WTC11 (cell line): ENCODE measurements at places on chromosomes 16 and 17. TPM values are rescaled to one million over a fixed set of nuclear protein-coding genes. Genes with fewer than 3 reads are reported as not detected.

The CRYM gene
- 12.7 to 14.9 TPM (median 12.9 TPM) in 3 replicates for total RNA-seq

DNA sequence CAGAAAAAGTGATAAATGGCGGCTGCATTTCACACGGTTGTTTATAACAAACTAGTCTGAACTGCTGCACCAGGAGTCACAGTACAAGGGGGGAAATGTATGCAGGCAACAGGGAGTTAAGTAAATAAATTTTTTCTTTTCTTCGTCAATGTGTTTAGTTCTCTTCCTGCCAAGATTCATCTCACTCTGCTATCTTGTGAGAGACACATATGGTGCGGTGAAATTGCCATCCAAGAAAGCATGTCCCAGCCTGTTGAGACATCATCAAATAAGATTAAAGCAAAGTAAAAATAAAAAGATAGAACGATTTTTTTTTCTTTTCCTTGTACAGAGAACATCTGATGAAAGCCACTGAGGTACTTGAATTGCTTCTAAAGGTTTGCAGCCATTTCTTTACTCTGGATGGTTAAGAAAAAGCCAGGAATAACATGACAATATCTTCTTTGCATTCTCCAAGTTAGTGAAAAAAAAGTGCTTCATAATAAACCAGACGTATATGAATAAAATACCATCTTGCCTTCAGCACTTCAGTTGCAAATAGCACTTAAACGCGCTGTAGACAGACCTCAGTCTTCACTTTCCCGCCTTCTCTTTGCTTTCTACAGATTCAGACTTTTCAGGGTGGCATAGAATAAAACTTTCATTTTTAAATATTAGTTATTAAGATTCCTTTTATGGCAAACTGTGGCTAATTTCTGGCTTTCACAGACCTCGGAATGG lies 506.2 kb upstream of the ZFHX3 start:
- DNase-seq = no peak

DNA sequence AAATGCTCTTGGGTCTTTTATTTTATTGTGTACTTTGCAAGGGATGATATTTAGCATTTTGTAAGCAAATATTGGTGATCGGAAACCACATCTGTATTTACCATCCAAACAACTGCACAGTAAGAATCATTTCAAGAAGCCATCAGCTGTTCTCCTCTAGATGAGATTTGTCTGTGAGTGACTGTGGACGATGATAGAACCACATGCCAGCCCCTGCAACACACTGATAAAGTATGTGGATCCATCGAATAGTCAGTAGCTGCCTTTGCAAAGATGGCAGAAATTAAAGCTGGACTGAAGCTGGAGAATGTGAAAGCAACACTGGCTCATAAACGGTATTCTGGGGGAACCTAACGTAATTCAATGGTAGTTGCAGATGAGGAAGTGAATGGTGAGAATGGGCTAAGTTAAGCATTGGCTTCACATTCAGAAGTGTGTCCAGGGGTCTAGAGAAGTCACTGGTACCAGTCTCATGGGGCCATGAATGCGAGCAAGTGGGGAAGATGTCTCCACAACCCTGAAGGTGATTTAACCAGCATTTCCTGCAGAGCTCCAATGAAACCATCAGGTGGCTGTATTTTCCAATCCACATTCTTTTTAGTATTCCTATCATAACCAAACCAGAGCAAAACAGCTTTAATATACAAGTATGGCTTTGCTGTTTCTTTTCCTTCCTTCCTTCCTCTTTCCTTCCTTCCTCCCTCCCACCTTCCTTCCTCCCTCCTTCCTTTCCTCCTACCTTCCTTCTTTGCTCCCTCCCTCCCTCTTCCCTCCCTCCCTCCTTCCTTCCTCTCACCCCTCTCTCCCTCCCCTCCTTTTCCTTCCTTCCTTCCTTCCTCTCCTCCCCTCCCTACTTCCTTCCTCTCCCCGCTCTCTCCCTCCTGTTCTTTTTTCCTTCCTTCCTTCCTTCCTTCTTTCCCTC lies 169.4 kb downstream of the ABCA8 start:
- no peak for DNase-seq

- no peak for DNase-seq
Observed at GRCh38 chr16:20740007-20740883, 1.4 kb downstream of the THUMPD1 start.

DNA sequence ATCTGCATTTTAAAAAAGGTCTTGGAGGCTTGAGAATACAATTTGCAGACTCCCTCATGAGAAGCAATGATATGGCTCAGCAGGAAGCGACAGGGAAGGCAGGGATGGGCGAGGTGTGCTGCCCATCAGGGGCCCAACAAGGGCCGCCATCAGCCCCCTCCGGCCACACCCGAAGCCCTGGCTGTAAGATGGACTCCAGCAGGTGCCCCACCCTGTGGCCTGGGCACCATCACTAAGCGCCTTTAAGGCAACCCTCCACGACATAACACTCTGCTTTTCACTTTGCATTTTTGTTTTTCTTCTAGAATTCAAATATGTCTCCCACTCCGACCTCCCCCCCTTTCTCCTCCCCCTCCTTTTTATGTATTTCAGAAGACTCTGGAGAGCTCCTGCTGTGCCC lies 52.2 kb upstream of the RCVRN start:
- no peak for DNase-seq

The CTRB1 gene
- total RNA-seq = 3.9 to 5.7 TPM (median 5.7 TPM) in 3 replicates

The PRSS36 gene
- total RNA-seq = 0.48 to 1.5 TPM (median 1.3 TPM) in 3 replicates

The RTN4RL1 gene
- total RNA-seq = 0.27 to 0.72 TPM (median 0.37 TPM) in 3 replicates

The CBLN1 gene
- 3.7 to 5.6 TPM (median 4.2 TPM) in 3 replicates for total RNA-seq

DNA sequence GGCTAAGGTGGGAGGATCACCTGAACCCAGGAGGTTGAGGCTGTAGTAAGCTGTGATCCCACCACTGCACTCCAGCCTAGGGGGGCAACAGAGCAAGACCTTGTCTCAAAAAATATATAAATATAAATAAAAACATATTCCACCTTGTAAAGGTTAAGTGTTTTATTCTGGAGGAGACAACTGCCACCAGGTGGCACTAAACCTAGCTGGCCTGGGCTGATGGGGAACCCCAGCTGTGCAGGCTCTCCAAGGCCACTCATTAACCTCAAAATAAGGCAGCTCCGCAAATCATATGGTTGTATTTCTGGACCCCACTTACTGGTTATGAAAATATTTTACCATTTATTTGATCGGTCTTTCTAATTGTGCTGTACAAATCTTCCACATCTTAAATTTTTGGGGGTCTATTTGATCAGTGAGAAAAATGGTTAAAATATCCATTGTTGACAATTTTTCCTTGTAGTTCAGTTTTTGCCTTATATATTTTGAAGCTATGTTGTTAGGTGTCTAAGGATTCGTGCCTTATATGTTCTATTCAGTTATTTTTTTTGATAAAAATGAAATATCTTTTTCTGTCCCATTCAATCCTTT lies 8.5 kb upstream of the ICAM2 start:
- DNase-seq = peak; percentile 72

DNA sequence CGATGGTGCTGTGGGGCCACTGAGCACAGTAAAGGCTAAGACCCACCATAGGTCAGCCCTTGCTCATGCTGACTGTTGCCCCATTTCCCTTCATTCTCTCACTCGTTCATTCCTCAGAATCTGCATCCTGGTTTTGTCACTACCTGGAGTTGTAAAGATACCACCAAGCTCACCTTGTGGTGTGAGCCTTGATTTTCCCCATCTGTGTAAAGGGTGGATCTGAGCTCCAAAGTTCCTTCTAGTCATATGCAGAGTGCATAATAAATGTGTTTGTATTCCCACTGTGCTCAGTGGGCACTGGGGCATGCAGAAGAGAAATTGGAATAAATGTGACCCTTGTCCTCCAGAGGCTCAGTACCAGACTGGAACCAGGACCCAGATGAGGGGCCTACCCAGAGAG lies 35.2 kb upstream of the MEOX1 start:
- no peak for DNase-seq

GRCh38 chr16:84562174-84562815 lies 55.6 kb downstream of the COTL1 start:
- no peak for DNase-seq

The TMEM238L gene
- not detected in 3 replicates for total RNA-seq

GRCh38 chr17:53659181-53659580 lies 163.5 kb upstream of the KIF2B start:
- no peak for DNase-seq

The CBFA2T3 gene
- total RNA-seq = 1.9 to 2.8 TPM (median 2.6 TPM) in 3 replicates

DNA sequence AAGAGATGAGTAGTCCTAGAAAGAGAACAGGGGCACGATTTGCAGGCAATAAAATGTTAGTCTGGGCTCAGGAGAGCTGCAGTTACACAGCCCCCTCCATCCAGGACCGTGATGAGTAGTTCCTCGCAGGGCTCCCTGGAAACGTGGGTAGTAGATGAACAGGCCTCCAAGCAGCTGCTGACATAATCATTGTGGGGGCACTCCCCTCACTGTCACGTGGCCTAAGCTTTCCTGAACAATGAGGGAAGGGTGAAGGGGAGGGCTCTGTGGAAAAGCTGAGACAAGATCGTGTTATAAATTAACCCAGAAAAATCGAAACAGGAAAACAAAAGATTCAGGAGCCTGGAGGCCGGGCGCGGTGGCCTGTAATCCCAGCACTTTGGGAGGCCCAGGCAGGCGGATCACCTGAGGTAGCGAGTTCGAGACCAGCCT lies 1.3 kb upstream of the PER1 start:
- no peak for DNase-seq

GRCh38 chr16:57361404-57361803 lies 2.8 kb downstream of the CCL22 start:
- no peak for DNase-seq

DNA sequence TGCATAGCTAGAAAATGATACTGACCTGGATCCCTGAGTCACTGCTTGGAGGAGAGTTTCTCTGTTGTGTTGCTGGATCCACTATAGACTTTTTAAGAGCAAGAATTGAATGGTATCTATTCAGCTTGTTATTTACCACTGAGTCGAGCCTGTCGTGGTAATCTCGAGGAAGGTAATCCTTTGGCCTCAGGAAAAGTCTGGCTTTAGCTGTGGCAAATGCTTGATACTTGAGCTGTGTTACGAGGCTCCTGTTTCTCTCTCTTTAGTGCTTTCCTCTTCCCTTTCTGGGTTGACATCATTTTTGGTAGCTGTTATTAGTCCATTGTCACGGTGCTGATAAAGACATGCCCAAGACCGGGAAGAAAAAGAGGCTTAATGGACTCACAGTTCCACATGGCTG lies 314.3 kb downstream of the SNX29 start:
- DNase-seq = no peak

- no peak for DNase-seq
Observed at GRCh38 chr16:73383195-73383987, 335.5 kb upstream of the ZFHX3 start.
